ENCODE measurements at places on chromosomes 12 and 14.

GRCh38 chr14:99205086-99205688 lies 66.8 kb downstream of the BCL11B start:
- no peak for DNase-seq

GRCh38 chr12:3041558-3042164 lies 35.5 kb upstream of the TSPAN9 start:
- peak; percentile 92 for DNase-seq

DNA sequence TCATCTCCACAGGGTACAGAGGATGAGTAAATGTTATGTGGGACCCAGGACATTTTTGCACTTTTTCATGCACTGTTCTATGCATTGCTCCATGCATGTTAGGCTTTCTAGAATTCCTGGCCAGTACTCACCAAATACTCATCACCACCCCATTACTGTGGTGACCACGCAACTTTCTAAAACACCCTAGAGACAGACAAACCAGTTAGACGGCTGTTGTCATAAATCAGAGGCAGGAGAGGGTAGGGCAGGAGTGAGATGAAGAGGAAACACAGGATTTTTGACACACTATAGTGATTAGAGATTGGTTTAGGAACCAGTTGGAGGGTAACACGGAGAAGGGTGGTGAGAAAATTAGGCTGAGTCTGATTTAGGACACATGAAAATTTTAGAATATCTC lies 59.3 kb downstream of the IFNG start:
- no peak for DNase-seq

GRCh38 chr12:26455936-26456574 lies 260.7 kb downstream of the SSPN start:
- DNase-seq = no peak

GRCh38 chr14:73591690-73592449 lies at the start of gene ACOT4:
ACOT4 (plus strand) TSS chr14:73591873; CDS start chr14:73591960, 87 bp downstream.
- peak; percentile 22 for DNase-seq

DNA sequence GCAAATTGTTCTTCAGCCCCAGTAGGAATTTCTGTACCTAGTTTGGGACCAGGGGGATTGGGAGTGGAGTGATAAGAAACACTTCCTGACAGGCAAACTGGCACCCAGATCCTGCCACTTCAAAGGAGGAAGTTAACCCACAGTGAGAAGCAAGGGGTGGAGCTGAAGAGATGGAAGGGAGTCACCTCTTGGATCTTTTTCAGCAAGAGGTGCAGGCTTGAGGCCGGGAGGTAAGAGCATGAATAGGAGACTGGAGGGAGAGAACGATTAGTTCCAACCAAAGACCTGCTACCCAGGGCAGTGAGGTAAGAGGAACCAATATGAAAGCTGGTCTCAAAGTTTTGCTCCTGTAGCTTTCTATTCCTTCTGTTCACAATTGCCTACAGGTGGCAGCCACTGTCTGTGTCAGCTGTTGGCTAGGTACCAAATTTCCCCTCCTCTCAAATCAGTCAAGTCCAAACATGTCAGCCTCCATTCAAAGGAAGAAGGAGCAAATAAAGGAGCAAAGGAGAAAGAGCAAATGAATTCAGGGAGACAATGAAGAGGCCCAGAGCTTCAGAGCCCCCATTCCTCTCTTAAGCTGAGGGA lies 14.9 kb upstream of the TAC3 start:
- no peak for DNase-seq

GRCh38 chr14:28772613-28773012 lies 6.0 kb downstream of the FOXG1 start:
- no peak for DNase-seq

DNA sequence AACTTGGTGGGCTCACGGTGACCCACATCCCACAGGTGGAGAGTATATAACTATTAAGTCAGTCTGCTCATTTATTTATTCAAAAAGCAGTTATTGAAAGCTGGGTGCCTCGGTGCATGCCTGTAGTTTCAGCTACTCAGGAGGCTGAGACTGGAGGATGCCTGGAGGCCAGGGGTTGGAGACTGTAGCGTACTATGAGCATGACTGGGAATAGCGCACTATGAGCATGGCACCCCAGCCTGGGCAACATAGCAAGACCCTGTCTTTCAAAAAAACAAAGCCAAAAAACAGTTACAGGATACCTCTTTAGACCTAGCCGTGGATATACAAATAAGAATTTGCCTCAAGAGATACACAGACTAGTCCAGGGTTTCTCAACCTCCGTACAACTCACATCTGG lies 139.8 kb downstream of the ZFP36L1 start:
- no peak for DNase-seq

GRCh38 chr12:116400636-116401372 lies 123.3 kb upstream of the MED13L start:
- DNase-seq = no peak

DNA sequence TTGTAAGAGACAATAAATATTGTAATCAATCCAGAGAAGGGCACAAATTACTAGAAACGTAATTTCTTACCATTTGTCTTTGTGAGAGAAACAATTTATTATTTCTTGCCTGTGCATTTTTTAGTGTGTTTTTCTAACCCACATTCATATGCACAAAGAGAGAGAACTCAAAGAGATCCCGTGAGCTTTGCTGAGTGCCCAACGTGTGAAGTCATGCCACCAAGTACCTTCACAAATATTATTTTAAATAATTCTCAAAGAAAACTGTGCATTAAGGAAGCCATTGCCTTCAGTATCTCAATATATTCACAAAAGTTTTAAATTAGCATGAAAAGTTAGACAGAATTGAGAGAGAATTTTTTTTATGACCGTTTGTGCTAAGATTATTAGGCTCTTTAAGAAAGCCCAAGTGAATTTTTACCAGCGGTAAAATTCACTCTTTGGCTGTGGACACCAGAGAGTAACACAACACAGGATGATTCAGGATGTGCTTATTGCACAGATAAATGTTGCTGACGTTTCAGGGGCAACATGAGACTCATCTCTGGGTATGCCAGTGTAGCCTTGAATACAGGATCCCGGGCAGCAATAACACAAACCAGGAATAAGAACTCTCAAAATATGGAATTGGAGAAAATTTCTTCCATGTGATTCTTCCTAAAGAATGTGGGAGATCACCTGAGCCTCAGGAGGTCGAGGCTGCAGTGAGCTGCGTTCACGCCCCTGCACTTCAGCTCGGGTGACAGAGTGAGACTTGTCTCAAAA lies 2.9 kb downstream of the ARHGDIB start:
- no peak for DNase-seq

GRCh38 chr12:116317986-116318575 lies 40.6 kb upstream of the MED13L start:
- DNase-seq = no peak

DNA sequence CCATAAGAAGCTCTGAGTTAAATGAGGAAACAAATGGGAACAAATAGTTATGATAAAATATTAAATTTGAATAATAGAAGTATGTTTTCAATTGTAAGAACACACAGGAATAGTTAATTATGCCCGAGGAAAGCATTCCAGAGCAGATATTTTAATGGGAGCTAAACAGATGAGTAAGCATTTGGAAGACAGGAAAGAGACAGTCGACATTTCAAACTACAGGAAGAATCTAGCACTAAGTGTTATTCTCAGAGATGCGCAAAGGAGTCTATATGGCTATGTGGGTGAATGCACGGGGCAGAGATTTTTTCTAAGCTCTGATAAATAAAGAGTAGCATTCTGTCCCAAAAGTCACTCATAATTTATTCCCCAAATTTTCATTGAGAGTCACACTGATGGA lies 64.5 kb upstream of the SSTR1 start:
- peak; percentile 38 for DNase-seq

DNA sequence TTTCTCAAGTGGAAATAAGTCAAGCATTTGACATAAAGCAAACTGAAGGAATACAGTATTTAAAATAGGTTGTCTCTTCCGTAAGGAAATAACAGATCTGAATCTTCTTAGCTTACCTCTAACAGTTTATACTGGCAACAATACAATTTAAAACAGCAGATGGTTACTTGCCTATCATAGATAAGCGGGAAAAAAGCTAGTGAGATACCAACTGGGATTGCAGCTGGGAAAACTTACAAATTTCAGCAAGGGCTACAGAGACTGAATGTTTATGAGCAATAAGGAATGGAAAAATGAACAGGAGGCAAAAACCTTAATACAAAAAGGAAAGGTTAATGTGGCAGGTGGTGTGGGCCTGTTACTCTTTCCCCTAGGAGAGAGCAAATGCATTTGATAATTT lies 220.0 kb downstream of the RASSF9 start:
- DNase-seq = no peak

- no peak for DNase-seq
Observed at GRCh38 chr12:132323171-132324010, 6.0 kb downstream of the GALNT9 start.

DNA sequence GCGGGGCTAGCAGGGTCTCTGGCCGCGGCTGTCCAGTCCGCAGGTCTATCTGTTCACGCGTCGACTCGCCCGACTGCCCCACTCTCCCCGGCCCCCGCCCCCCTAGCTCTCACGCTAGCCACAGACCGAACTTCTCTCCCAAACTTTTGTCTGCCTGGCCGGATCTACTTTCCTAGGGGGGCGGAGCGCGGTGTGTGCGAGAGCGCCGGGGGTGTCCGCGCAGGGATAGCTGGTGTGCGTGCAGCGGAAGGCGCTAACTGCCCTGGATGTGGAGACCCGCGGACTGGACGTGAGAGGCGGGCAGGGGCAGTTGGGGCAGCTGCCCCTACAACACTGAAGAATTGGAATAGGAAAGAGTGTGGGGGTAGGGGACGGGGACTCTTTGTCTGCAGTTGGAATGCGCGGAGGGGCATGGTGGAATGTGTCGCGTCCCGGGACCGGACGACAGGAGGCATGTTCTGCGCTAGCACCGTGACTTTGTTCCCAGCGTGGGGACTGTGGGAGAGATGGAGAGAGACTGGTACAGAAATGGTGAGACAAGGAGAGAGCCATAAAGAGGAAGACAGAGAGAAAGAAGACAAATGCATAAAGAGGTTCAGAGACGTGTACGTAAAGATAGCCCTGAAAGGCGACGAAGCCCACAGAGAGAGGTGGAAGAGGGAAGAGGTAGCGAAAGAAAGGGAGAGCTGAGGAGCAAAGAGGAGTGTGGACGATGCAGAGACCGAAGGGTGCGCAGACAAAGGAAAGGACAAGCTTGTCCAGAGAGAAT lies at the start of gene AJUBA:
Gene AJUBA (minus strand): TSS at position 75 of the 769 bp plus-strand sequence. CDS start 285 bp downstream, outside the sequence.
- DNase-seq = peak; percentile 94

DNA sequence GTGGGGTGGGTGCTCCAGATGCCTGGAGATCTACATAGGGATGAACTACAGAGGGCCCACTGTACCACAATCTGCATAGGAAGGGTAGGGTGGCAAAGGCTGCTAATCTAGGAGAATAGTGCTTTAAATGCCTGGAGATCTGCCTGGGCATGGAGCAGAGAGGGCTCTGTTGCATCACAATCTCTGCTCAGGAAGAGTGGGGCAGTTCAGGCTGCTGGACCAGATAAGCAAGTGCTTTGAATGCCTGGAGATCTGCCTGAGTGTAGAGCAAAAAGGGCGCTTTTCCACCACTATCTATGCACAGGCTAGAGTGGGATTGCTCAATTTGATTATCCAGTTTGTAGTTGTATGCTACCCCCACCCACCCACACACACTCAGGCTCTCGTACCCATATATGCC lies 886.3 kb upstream of the SEL1L start:
- DNase-seq = no peak

GRCh38 chr12:4506870-4507269 lies 31.8 kb upstream of the RAD51AP1 start:
- DNase-seq = peak; percentile 5

DNA sequence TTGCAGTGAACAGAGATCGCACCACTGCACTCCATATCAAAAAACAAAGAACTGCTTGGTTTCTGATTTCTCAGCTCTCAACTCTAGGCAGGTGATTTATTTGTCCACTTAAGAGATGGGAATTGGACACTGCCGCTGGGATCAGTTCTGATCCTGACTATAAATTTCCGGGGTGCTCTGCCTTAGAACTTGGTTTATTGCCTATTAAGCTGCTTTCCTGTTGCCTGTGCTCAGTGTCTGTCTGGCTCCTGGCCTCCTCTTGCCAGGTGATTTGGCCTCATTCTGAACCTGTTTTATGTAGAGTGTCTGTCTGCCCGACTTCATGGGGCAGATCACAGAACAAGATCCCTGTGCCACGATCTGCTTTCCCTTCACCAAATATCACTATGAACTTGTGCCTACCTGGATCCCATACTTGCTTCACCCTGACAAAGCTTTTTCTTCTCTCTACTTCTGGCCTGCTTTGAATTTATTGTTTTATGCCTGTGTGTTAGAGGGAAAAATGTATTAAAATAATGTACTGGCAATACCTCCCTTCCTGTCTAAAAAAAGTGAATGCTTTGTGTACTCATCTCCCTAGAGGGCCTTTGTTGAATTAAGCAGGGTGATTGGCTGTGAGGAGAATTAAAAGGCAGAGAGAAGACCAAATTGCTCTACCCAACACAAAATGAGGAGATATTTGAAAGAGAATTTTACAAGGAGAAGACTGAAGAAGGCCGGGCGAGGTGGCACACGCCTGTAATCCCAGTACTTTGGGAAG lies 27.6 kb downstream of the CDKN1B start:
- no peak for DNase-seq

DNA sequence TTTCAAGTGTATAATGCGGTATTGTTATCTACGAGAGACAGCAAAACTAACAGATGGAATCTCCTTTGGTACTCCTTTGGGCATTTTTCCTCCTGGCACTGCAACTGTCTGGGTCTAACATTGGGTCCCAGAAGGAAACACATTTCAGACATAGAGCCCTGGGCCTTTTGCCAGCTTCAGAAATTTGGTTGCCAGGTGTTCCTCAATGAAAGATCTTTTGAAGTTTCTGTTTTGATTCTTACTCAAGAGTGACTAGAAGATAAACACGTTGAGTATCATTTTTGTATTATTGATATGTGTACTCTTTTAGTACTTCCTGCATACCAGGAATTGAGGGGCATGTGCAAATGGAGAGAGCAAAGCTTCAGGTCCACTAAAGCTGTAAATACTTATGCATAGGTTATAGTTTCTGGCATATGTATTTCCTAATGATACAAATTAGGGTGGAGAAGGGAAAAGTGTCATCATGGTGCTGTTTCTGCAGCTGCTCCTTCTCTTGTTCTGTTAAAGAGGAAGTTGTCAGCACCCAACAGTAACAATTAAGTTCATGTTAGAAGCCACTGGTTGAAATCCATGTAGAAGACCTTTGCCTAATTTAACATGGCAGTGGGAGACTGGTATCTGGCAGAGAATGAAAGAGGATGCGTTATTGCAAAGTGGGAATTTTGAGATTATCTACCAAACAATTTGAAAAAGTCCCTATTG lies 53.5 kb downstream of the SLC38A6 start:
- no peak for DNase-seq

- no peak for DNase-seq
Observed at GRCh38 chr14:82124511-82124910, 590.9 kb upstream of the SEL1L start.

DNA sequence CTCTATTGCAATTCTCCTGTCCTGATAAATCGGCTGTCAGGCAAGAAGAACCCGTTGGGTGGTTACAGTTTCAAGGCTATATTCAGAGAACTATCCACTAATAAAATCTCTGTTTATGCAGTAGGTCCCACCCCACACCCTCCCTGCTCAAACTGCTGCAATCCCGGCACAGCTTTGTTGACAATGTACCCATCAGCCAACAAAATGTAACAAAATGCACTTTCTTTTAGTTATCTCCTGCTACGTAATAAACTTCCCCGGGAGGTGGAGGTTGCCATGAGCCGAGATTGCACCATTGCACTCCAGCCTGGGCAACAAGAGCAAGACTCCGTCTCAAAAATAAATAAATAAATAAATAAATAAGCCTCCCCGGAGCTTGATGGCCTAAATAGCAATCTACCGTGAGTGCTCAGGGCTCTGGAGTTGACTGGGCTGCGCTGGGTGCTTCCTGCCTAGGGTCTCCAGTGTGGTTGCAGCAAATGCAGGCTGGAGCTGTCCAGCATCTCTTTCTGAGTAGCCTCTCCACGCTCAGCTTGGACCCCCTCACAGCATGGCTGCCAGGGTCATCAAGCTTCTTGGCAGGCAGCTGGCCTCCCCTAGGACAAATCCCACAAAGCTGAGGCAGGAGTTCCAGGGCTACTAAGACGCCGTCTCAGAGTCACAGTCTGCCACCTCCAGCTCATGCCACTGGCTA lies 43.2 kb upstream of the FBRSL1 start:
- DNase-seq = no peak

Data from AG08395 (cell line).